HCEC 1CT (cell line): ENCODE measurements at places on chromosomes 11 and 22.
A peak's percentile ranks its signal among the peaks of the same experiment; 100 is the strongest.

GRCh38 chr11:133078012-133078411, 454.3 kb downstream of the OPCML start:
- DNase-seq, result no peak

GRCh38 chr11:113730887-113731726, 25.0 kb upstream of the TMPRSS5 start:
- peak; percentile 43 for DNase-seq

DNA sequence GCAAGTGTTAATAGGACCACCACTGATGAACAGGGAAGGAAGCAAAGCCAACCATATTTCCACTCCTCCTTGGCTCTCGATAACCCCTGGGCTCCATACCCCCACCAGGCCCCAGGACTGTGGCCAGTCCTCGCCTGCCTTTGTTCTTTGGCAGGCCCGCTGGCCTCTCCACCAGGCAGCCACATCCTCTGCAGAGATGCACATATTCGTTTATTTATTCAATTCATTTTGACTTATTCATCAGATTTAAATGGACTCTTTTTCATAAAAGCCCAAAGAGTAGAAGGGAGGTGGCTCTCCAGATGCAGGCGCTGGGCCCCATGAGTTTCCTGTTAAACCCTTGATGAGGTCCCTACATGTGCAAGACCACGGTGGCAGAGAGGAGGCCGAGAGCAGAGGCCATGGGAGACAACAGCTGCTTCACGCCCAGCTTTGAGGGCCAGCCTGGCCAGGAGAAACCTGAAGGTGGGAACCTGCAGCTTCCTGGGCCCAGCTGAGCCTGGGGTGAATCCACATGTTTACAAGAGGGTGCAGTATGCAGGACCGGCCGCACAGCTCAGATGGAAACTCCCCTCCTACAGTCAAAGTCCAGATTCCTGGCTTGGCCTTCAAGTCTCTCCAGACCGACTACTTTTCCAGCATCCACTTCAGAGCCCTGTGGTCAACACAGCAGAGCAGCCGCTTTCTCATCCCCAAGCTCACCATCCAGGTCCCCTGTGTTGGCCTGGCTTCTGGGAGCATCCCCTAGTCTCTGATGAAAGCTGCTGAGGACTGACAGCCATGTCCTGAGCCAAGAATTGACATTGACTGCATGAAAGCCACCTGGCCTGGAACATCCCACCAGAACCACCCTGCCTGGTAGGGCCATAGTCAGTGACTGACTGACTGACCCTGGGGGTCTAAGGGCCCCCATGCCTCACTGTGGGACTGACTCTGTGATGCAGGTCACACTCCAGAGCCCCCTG, 39.7 kb upstream of the CCND1 start:
- DNase-seq, result no peak

DNA sequence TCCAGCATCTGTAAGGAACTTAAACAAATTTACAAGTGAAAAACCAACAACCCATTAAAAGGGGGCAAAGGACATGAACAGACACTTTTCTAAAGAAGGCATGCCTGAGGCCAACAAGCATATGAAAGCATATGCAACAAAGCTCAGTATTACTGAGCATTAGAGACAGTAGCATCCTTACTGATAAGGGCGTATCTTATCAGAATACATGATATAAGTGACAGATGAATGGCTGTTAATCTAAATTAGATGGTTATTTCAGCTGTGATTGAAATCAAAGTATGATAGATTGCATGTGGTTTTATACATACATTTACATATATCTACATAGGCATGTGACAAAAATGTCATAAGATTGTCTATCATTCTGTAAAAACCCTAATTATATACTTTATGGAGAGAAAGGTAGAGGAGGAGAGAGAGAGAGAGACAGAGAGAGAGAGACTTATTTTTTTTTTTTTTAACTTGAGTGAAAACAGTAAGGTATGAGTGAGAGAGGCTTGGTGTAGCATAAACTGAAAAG, 1240.7 kb downstream of the FAM181B start:
- DNase-seq, result no peak

- DNase-seq, result no peak
Observed at GRCh38 chr22:28222052-28222451, 303.0 kb upstream of the PITPNB start.

DNA sequence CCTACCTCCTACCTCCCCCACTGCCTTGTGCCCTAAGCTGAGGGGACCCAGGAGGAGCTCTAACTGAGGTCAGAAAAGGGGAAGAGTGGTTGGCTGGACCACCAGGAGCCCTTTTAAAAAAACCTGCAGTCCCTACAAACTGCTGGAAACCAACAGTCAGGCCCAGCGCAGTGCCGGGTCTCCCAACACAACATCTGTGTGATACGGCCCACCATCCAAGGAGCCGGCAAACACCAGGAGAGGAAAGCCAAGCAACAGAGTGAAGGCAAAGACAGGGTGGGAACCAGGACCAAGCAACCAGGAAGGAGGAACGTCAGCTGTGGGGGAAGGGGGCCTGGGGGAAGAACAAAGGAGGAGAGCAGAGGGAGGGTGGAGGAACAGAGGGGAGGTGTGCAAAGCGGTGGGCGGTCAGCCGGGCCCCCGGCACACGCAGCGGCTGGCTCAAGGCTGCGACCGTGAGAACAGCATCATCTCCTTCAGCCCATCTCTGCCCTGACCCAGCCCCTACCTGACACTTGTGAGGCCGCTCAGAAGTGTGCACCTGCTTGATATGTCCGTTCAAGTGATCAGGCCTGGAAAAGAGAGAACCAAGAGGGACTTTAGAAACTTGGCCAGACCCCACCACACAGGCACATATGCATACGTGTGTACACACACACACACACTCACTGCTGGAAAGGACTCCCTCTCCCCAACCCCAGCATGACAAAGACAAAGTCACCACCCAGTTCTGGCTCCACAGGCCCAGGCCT, 3.6 kb downstream of the PATZ1 start:
- no peak for DNase-seq

DNA sequence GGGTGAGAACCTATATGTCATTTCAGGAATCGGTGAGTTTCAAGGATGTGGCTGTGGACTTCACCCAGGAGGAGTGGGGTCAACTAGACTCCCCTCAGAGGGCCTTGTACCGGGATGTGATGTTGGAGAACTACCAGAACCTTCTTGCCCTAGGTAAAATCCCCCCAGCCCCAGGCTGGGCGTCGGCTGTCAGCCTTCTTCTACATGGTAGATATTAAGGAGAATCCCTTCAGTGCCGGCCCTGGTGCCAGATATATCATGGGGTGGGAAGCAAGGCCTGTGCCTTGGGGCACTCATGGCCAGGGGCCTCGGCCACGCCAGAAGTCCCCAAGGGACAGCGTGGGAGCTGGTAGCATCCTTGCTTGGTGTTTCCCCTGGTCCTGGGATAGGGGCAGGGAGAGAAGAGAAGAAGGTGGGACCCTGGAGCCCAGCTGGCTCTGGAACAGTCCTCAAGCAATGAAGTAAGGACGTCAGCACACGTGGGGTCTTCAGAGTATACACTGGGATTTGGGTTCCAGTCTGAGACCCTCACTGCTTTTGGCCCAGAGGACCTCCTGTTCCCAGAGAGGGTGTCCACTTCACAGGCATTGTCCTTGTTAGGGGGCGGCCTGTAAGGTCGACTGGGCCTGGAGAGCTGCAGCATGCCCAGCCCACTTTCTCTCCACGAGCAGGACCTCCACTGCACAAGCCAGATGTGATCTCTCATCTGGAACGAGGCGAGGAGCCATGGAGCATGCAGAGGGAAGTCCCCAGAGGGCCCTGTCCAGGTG, 6.8 kb downstream of the ZNF74 start:
- no peak for DNase-seq

DNA sequence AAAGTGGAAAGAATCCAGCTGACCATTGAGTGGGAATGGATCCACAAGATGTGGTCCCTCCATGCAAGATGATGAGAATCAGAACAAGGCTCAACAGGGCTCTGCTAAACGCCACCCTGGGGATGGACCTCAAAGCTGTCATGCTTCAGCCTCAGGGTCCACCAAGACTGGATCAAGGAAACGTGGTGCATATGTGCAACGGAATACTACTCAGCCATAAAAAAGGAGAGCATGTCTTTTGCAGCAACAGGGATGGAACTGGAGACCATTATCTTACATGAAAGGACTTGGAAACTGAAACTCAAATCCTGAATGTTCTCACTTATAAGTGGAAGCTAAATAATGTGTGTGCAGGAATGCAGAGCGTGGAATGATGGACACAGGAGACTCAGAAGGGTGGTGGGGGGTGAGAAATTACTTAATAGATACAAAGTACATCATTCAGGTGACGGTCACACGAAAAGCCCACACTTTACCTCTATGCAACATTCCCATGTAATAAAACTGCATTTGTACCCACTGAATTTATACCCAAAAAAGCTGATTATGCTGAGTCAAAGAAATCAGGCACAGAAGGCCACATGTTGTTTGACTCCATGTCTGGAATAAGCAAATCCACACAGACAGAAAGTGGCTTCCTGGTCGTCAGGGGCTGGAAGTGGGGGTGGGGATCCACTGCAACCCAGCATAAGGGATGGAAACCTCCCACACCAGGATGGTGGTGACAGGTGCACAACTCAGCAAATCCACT, 116.1 kb downstream of the SHANK2 start:
- DNase-seq, result no peak

GRCh38 chr11:92225125-92225567, 528 bp downstream of the FAT3 start:
- no peak for DNase-seq
